ENCODE measurements at places on chromosomes 4 and X.

GRCh38 chr4:183285886-183286285, 34.2 kb downstream of the CLDN22 start:
- DNase-seq, result no peak

DNA sequence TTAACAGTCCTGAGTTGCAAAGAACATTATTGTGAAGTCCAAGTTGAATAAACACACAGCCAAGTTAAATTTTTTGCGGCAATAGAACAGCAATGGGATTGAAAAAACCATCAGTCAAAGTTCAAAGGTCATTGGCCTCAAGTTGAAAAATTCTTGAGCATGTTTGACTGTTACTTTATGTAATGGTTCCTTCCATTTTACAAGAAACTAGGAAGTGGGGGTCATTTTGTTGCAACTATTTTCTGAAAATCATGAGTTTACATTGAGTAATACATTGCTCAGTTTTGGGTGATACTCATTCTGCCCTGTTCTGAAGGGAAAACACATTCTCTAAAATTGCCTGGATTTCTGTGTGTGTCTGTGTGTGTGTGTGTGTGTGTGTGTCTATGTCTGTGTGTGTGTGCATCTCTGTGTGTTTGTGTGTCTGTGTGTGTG, 5.2 kb upstream of the IRF2 start:
- peak; percentile 50 for DNase-seq

DNA sequence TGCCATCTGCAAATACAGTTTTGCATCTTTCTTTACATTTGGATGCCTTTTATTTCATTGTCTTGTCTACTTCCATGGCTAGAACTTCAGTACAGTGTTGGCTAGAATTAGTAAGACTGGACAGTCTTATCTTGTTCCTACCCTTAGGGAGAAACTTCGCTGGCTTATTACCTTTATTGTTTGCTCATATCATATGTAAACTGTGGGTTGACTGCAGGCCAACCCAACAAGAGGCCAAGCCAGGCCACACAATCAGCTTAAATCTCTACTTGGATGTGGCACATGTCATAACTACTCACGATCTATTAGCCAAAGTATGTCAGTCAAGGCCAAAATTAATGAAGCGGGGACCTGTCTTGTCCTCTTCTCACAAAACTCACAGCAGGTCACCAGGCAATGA, 144.1 kb downstream of the THOC2 start:
- no peak for DNase-seq

GRCh38 chrX:129043138-129043537, 480.2 kb downstream of the SMARCA1 start:
- no peak for DNase-seq

DNA sequence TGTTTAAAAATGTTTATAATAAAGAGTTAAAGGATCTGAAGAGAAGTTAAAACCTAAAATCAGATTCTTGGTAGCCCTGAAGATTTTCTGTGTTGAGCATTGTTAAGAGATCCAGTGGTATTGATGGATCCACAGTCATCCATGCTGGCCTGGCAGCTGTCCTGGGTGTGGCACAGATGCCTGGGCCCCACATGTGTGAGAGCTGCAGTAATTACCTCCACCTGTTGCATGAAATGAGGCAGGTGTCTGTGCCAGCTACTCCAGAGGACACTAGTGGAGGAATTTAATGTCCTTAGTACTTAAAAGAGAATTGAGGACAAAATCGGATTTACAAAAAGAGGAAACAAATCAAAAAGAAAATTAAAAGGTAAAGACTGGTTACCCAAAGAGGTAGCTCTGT, 44.0 kb downstream of the MGST2 start:
- no peak for DNase-seq

GRCh38 chr4:103887191-103887590, 167.4 kb upstream of the TACR3 start:
- no peak for DNase-seq

- DNase-seq, result peak; percentile 26
These were observed 19.4 kb downstream of the TAPT1 start for GRCh38 chr4:16206848-16207247.

GRCh38 chrX:149151805-149152757, 353.0 kb downstream of the IDS start:
- DNase-seq, result no peak

- DNase-seq, result no peak
These were observed 150.1 kb downstream of the DHX15 start for GRCh38 chr4:24434241-24434640.

- peak; percentile 24 for DNase-seq
These were observed 42.4 kb upstream of the NOCT start for GRCh38 chr4:138972956-138973801.

DNA sequence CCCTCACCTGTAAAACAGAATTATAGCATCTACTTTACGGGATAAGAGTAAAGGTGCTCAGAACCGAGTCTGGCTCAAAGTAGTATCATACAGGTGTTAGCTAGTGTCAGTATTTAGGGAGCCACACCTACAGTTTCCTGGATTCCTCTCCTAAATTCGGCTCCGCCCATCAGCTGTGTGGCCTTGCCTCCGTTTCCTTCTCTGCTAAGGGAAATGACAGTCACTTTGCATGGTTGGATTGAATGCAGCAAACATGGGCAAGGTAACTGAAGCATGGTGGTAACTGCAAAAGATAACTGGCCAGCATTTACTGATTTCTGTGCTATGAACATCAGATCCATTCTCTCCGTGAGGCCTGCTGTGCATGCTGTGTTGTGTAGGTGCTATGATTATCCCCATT, 2.8 kb downstream of the PPP1R3F start:
- DNase-seq, result no peak

DNA sequence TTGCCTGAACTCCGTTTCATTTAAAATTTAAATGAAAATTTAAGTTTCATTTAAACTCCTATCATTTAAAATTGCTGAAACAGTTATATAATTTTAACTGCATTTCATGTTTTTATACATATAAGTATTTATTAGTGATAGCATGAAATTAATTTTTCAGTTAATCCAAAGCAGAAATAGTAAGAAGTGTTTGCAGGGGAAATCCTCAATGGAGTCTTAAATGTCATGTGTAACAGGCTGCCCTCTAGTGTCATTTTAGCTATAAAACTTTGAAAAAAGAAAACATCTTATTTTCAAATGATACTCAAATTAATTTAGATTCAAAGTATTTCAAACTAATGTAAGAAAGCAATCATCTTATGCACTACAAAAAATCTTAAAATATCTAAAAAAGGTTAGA, 27.2 kb downstream of the TAPT1 start:
- DNase-seq, result no peak

DNA sequence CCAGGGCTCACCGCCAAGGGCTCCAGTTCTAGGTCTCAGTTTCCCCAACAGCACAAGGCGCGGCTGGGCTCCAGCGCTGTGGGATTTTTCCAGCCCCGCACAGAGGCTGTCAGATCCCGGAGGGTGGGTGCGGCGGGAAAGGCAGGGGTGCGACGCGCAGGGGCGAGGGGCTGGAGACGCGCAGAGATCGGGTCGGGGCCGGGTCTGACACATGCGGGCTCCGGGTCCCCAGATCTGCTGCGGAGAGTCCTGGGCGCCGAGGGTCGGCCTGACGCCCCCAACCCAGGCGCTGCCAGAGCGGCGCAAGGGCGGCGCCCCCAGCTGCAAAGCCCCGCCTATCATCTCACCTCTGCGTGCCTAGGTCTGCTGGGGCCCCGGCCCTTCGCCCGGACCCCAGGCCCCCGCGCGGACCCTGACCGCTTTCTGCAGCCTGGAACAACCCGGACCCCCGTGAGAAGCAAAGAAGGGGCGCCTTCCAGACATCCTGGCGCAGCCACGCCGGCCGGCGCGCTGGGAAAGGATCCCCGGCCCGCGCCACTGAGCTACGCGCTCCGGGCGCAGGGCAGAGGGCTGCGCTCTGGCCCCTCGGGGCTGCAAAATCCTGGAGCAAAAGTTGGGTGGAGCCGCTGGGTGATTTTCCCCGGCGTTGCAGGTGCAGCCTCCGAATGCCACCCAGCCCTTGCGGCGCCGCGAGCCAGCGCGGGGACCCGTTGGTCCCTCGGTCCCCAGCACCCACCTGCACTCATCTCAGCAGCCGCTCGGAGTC, 486 bp downstream of the ABLIM2 start:
- DNase-seq, result no peak

- no peak for DNase-seq
These were observed 27.0 kb downstream of the SLC10A6 start for GRCh38 chr4:86822136-86822535.

DNA sequence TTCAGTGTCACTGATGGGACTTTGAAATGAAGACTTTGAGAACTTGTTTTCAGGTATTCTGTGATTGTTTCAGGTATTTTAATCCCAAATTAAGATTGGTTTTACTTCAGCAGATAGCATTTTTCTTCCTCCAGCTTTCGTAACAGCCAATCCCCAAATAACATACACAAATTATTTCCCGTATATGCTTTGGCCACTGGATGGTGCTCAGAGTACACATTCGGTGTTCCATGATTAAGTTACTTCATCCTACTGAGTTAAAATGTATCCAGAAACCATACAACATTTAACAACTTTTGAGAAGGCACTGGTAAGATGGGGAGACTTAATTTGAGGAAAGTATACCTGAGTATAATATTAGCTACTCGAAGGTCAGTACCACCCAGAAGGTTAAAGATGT, 233.4 kb upstream of the FAM47A start:
- DNase-seq, result no peak

GRCh38 chrX:150182161-150182560, 181.0 kb upstream of the MAMLD1 start:
- DNase-seq, result no peak

- peak; percentile 40 for DNase-seq
These were observed 22.7 kb upstream of the SRD5A3 start for GRCh38 chr4:55323375-55323774.

DNA sequence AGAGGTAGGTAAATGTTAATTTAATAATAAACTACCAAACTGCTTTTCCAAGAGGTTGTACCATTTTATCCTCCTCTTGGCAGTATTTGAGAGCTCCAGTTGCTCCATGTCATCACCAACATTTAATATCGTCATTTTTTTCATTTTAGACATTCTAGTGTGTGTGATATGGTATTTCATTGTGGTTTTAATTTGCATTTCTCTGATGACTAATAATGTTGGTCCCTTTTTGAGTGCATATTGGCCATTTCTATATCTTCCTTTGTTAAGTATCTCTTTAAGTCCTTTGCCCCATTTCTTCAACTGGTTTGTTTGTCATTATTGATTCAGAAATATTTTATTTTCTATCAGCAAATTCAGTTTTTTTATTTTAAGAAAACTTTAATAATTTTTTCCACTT, 88.8 kb downstream of the MAPK10 start:
- no peak for DNase-seq

- no peak for DNase-seq
These were observed 208.8 kb downstream of the TMA16 start for GRCh38 chr4:163703251-163703650.

DNA sequence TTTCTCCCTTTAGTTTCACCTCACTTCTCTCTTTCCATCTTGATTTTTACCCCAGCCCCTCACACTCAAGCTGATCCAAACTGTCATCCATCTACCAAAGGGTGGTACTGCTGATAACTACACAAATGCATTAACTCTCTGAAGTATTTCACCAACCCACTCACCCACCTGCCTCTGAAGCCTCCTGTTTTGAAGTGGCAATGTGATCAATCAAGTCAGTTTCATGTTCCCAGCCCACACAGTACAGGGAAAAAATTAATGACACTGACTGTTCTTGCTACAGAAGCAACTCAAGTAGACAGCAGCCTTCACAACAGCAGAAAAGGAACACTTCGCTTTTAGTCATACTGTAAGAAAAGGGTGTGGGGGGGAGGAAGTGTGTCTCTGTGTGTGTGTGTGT, 183.0 kb upstream of the NOCT start:
- DNase-seq, result peak; percentile 18

DNA sequence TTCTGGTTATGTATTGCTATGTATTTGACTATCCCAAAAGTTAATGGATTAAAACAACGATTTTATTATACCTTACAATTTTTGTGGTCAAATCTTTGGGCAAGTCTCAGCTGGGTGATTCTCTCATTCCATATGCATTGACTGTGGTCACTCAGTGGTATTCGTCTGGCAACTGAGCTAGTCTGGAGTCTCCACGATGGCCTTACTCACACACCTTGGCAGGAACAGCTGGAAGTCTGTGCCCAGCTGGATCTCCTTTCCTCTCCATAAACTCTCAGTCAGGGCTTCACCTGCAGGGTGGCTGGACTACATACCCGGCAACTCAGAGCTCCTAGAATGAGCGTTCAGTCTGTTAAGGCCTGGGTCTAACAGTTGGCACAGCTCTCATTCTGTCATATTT, 141.1 kb upstream of the WDFY3 start:
- DNase-seq, result no peak

DNA sequence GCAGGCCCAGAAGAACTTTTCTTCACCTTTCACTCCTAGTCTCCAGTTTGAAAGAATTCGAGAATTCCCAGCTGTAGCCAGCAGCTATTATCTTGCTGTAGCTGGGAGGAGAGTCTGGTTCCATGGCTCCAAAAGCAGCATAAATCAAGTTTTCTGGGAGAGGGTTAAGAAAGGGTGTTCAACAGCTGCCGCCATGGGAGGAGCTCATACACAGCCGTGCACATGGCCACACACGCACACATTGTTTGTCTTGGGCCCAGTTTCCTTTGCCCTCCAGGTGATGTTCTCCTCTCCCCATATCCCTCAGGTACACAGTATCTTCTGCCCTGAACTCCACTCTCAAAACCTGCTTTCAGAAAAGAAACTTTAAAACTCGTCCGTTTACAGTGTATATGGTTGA, 4.1 kb upstream of the GPC3 start:
- no peak for DNase-seq

DNA sequence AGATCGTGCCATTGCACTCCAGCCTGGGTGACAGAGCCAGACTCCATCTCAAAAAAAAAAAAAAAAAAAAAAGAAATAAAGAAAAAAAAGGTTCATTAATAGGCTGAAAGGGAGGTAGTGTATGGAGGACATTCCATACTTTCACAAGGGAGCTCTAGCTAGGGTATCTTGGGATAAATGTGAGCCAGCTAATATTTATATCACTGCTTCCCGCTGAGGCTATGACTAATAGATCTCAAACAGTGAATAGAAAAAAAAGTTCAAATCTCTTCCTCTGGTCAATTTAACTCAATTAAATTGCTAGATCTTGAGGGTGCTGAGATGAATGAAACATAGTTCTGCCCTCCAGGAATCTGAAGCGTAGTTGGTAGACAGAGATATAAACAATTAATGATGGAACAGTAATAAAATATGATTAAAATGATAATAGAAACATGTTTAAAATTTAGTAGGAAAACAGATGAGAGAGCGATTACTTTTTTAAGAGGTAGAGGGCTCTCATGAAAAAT, 55.7 kb upstream of the SHISA3 start:
- no peak for DNase-seq

- DNase-seq, result no peak
These were observed 18.3 kb downstream of the DKC1 start for GRCh38 chrX:154780968-154781367.

DNA sequence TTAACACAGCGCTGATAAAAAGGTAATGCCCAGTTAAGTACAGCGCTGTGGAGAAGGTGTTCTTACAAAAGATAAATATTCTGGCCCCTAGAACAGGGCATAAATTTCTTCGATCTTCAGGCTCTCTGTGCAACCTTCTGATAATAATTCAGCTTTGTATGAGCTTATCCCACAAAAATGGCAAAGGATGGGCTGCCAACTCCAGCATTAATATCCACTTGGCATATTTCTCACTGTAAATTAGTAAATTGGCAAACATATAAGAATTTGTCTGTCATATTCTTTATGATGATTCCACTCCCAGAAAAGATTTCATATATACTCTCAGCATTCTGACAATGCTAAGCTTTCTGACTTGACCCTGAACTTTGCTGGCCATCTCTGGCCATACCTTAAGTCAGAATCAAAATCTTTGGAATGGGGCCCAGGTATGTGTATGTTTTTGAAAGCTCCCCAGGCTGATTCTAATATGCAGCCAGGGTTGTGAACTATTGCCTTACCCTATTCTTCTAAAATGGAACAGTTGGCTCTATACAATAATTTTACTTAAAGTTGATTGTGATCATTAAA, 134.8 kb downstream of the FRYL start:
- no peak for DNase-seq

Data from suppressor macrophage (primary cell).